ENCODE measurements at places on chromosomes 2 and 18.

DNA sequence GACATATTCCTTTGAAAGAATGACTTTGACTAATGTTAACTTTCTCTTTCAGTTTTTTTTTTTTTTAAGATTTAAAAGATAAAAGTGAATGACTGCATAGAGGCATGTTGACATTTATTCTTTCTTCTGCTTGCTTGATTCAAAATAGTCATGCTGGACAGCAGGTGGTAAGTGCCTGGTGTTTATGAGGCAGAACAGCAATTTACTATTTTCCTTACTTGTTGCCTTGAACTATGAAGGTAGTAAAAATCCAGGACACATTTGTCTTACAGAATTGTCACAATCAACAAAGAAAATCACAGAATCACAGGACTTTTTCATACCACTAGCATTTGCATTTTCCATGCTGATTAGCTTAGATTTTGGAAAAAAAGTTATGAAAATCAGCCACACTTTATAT lies 388.3 kb downstream of the CTNNA2 start:
- no peak for DNase-seq

- no peak for DNase-seq
These were observed 176.1 kb downstream of the PTPRM start for GRCh38 chr18:7743256-7743655.

GRCh38 chr2:140589273-140589672 lies 1541.5 kb downstream of the LRP1B start:
- no peak for DNase-seq

DNA sequence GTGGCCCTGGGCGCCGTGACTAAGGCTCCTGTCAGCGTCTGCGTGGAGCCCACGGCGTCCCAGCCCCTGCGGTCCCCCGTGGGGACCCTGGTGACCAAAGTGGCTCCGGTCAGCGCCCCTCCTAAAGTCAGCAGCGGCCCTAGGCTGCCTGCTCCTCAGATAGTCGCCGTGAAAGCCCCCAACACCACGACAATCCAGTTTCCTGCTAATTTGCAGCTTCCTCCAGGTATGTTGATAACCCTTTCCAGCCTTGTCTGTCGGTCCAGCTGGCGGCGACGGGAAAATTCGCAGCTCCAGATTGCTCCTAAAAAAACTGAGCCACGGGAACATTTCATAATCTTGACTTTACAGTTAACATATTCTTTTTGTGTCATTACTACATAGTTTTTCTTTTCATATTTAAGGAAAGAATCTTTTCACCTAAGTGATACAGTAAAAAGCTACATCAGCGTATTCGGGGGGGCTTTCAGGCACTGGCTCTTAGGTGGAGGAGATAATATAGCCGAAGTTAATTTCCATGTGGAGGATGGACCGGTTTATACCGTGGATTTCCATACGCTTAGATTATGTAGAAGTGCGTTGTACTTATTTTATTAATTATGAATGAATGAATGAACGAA lies 916 bp downstream of the TAF4B start:
- DNase-seq: peak; percentile 54

DNA sequence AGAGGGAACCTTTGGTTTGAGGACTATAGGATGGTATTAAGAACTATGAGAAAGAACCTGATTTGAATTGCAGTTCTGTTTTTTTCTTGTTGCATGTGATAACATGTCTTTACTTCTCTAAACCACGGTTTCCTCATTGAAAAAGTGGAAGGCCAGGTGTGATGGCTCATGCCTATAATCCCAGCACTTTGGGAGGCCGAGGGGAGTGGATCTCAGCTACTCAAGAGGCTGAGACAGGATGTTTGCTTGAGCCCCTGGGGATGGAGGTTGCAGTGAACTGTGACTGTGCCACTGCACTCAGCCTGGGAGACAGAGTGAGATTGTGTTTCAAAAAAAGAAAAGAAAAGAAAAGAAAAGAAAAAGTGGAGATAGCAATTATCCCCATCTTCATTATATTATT lies 32.3 kb downstream of the SCN9A start:
- no peak for DNase-seq

DNA sequence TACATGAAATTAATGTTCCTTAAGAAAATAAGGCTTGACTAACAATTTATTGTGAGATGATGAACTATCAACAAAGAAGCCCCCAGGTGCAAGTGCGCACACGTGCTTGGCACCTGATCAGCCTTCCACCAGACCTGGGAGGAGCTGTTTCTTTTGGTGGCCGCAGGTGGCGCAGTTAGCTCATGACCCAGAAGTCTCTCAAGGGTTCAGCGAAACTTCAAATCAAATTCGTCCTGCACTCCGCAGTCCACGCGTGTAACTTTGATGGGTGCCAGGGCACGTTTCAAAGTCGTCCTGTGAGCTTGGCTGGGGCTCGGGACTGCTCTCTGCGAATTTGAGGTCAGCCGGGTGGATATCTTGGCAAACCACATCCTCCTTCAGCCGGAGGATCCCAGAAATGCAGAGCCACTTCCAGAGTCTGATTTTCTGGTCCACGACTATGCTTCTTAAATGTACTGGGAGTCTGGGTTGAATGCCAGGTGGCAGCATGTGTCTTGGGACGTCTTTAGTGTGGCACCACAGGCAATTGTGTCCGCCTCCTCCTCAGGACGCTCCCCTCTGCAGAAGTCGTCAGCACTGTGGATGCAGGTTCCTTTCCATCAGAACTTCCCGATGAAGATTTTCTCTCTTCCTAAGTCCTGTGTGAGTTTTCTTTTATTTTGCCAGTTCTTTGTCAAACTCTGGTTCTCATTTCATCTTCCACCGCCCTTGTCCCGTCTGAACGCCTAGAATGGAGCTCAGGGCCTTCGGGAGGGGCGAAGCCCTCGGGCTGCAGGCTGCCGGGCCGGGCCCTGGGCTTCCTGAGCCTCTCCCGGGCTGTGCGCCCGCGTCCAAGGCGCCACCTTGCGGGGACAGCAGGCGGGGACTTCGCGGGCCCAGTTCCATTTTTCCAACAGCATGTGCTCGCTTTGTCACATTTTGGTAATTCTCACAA lies 61.3 kb upstream of the RAPGEF4 start:
- DNase-seq: peak; percentile 66

DNA sequence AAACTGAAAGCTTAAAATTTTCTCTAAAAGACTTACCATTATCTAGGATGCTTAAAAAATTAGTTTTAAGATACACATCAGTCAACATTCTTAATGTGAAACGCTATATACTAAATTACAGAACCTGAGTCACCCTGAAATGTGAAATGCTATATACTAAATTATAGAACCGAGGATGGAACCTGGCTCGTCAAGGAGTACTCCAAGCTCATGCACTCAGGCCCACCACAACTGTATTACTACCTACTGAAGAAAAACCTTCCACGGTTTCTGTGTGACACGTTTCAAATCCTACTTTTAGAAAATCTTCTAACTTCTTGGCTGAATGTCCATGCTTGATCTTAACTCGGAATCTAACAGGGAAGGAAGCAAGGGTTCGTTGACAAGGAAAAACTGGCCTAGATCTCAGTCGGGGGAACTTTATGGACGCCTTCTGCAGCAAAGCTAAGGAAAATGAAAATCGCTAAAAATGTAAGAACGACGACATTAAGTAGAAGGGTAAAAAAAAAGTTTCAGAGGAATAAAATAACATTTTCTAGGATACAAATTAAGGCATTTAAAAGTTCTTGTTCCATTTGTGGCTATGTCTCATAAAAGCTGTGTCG lies 1.4 kb downstream of the PRKD3 start:
- no peak for DNase-seq

DNA sequence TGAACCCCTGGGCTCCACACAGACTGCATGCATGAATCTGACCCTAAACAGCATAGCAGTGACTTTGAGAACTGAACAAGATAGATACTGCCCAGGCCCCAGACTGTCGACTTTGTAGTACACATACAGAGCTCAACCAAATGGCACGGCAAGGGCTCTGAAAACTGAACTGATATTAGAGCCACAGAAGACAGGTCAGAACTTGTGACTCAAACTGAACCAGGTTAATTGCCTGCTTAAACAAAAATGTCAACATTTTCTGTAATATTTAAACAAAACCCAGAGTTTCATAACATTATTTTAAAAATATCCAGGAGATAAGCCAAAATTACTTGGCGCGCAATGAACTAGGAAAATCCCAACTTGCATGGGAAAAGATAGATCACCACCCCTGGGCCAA lies 260.3 kb downstream of the TPGS2 start:
- no peak for DNase-seq

All from body of pancreas (tissue), 4 donors.